Right kidney (tissue), 9 donors: ENCODE measurements at places on chromosomes 4 and X.

GRCh38 chrX:142089193-142089592 is 115.9 kb downstream of the MAGEC2 start:
- no peak for DNase-seq

GRCh38 chr4:84691170-84691691 is 108.3 kb downstream of the CDS1 start:
- no peak for DNase-seq

DNA sequence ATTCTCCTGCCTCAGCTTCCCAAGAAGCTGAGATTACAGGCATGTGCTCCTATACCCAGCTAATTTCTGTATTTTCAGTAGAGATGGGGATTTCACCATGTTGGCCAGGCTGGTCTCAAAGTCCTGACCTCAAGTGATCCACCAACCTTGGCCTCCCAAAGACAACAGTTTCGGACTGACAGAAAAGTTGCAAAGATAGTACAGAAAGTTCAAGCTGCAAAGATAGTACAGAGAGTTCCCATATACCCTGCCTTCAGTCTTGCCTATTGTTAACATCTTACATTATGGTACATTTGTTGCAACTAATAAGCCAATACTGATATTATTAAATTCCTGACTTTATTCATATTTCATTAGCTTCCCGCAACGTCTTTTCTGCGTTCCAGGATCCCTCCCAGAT is 65.8 kb downstream of the SUPT20HL2 start:
- DNase-seq: no peak

DNA sequence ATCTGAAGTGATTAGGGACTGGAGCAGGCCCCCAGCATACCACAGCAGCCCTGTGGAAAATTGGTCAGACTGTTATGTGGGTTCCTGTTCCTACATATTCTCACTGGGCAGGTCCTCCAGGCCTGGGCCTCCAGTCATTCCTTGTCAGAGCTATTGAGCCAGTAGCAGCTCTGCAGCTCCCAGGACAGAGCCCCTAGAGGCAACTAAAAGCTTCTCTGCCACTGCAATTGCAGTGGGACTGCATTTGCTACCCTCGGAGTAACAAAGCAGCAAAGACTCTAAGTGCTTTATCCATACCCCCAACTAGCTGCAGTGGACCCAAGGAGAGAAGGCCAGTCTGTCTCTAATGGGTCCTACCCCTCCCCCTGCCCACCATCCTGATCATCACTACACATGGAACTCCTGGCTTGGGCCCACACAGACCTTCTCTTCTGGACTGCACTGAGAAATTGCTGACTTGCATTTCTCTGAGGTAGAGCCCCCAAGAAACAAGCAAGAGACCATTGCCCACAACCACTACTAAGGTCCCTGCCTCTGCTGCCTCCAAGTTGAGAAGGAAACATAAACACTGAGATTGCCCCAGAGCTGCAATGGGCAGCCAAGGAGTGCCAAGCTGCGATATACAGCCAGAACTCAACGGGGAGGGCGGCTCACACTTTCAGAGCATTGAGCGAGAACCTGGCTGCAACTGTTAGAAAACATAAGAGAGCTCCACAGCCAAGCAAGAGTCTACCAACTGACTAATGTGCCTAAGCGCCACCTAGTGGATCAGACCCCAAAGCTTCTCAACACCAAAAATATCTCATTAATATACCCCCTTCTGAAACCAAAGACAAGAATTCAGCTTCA is 738.7 kb upstream of the NDST4 start:
- peak; percentile 13 for DNase-seq

DNA sequence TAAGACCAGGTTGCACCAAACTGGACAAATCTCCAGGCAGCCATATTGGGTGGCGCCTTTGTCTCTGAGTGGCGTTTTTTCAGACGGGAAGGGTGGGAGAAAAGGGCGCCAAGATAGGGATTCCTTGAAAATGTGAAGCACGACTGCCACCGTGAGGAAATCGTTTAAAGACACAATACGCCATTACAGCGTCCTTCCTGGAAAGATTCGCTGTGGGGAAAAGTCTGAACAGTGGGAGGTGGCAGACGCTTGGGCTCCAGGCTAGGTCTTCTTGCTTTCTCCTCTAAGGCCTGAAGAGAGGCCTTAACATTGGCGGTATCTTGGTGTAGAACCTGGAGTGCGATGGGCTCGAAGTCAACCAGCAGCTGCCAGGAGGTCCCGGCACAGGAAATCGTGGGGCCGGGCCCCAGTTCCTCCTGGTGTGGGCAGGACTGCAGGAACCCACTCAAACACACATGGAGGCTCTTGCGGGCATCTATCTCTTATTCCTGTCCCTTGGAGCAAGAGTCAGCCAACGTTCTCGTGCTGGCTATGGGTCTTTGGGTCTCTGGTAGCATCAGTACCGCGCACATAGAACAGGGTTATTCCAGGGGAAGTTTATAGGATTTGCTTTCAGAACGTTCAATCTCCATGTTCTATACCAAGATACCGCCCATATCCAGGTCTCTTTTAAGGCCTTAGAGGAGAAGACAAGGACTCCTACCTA is 208.8 kb downstream of the OR13H1 start:
- no peak for DNase-seq

DNA sequence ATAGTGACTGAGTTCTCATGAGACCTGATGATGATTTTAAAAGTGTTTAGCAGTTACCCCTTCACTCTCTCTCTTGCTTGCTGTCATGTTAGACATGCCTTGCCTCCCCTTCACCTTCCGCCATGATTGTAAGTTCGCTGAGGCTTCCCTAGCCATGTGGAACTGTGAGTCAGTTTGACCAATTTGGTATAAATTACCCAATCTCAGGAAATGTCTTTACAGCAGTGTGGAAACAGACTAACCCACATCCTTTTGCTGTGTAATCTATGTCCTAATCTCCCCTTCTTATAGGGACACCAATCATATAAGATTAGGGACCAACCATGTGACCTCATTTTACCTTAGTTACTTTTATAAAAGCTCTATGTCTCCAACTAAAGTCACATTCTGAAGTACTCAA is 677.8 kb downstream of the ADGRL3 start:
- DNase-seq: no peak

DNA sequence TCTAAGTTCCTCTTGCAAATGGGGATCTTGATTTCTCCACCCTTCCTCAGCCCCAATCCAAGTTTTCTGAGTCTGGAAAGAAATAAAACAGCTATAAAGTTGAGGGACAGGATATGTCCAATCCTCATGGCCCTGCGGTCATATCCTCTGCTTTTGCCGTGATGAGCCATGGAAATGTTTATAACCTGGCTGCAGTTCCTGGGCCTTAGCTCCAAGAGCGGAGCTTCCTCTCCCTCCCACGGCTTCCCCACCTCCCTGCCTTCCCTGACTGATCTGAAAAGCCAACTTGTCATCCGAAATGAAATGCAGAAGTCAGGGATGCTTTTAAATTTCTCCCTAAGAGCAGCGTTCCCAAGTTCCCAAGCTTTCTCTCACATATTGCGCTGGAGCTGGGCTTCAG is 221.5 kb upstream of the SFRP2 start:
- DNase-seq: no peak

GRCh38 chrX:46918434-46918833 is 6.2 kb downstream of the JADE3 start:
- no peak for DNase-seq

DNA sequence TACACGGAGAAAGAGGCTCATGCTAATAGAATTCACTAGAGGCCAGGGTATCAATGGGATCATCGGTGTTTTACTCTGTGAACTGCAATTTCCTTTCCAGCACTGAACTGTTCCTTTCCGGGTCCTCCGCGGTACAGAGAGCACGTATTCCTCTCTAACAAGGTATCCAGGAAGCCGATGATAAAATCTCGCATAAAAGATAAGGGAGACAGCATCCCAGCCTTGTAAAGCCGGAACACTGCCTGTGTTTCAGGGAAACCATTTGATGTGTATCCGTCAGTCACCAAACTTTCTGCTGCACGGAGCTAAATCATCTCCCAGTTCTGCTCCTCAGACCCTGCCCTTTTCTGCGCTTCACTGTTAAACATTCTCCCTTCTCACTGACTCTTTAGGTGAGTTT is 54.0 kb downstream of the ING2 start:
- DNase-seq: no peak

DNA sequence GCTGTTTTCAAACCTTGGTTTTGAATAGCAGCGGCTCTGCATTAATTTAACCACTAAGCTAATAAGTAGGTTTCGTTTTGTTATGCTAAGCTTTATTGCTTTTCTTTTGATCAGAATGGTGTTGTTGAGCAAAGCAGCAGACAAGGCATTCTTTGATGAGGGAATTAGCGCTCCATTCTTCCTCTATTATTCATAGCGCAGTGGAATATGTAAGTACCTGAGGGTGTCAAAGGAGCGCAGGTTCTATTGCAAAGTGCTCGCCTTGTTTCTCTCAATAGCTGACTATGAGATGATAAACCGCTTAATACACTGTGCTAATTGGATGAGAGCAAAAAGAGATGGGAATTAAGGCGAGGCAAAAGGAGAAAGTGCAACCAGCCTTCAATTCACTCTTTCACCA is 16.3 kb downstream of the ARX start:
- no peak for DNase-seq

GRCh38 chr4:80538276-80538926 is 202.9 kb downstream of the CFAP299 start:
- no peak for DNase-seq

DNA sequence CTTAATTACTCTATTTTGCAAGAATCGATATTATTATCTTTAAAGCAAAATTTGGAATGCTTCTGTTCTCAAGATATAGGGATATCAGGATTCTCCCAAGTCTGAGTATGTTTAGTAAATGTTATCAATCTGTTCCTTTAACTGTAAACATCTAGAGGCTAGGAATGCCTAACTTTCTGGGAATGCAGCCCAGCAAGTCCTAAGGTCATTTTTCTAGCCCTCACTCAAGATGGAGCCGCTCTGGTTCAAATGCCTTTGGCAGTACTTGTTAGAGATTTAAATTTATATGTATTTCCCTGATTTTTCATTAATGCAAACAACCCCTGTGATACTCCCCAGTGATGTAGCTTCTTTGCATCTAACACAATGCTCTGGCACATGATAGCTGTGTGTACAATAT is 623.8 kb upstream of the LCORL start:
- DNase-seq: no peak

DNA sequence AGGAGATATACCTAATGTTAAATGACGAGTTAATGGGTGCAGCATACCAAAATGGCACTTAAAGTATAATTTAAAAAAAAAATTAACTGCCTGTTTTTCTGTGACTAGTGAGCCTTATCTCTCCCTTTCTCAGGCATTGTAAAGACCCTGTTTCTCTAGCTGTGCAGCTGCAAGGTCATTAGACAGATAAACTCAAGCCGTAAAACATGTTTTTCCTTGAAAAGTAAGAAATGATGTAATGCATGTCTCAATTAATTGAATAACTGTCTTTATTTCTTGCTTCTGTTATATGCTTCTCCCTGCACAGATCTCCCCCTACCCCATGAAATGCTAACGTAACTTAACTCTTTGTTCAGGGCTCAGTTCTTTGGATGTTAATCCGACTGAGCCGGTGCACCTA is 10.5 kb downstream of the TBC1D19 start:
- DNase-seq: no peak

DNA sequence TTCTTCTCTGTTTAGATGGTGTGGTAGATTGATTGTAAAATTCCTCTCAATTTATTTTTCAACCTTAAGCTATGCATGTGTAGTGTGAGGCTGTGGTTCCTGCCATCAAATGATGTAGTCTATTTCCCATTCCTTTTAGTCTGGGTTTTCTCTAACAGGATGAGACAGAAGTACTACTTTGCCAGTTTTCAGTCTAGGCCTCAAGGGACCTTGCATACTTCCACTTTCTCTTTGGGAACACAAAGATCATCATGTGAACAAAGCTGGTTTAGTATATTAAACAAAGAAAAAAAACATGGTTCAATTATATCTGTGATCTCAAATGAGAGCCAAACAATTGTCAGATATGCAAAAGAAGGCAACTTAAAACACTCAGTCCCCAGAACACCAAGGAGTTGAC is 1284.0 kb downstream of the RAPGEF2 start:
- DNase-seq: no peak

- no peak for DNase-seq
Measured at GRCh38 chr4:139501117-139501516, 47.2 kb downstream of the RAB33B start.

- no peak for DNase-seq
Measured at GRCh38 chr4:138749303-138749702, 266.3 kb upstream of the NOCT start.

GRCh38 chr4:154450966-154451365 is 40.6 kb downstream of the DCHS2 start:
- DNase-seq: no peak

DNA sequence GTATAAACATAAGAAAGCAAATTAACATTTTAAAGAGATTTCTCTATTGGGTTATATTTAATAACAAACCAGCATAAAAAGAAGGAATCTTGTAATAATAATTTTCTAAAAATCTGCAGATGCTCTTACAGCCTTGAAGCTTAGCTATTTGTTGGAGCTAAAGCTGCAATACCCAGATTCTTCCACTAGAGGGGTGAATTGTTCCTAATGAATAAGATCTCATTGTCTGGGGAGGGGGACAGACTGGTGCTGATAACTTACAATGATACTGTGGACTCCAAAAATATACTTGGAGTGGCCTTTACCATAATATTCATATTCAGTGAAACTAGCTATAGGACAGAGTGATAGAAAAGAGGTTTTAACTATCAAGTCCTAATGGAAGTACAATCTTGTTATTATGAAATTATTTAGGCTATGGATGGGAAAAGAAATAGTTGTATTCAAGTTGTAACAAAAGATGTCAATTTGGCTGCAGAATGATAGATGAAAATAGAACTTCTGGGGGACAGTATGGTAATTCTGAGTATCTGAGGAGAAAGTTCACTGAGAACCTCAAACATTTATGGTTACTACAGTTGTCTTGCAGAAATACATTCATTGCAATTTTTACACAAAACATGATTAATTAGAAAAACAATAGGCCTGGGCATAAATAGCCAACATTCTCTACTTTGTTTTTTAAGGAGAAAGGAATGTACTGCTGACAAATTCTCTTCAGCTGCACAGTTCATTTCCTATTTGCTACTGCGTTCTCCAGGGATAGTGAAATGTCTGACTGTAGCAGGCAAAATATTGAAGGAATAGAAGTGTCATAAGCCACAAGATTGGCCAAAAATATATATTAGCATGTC is 443.3 kb downstream of the GBA3 start:
- DNase-seq: peak; percentile 2

DNA sequence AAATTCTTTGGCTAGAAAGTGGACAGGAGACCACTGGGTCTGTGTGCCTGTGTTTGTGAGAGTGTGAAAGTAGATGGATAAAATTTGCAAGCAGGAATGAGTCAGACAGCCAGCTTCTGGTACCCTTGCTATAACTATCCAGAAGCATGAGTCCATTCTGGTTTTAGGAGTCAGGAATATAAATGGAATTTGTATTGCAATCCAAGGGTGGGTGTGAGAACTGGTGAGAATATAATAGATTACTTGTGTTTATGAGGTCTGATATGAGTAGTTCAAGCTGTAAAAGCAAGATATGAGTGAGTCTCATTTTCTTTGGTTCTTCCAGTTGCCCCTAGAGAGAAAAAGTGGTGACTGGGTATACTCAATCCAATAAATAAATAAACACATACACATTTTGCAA is 212.7 kb upstream of the TAPT1 start:
- no peak for DNase-seq

- DNase-seq: no peak
Measured at GRCh38 chr4:128633067-128633466, 176.4 kb upstream of the JADE1 start.
